Stimulated activated CD4-positive, alpha-beta T cell treated with anti-CD3 and anti-CD28 coated beads, Interleukin-1b, Interleukin-23, amount 100 ng/mL, for 1 hour (primary cell): ENCODE measurements at places on chromosomes 2 and 18.

- DNase-seq, result no peak
Observed at GRCh38 chr18:41829647-41830516, 125.2 kb upstream of the PIK3C3 start.

- DNase-seq, result no peak
Observed at GRCh38 chr2:235230821-235231601, 262.8 kb upstream of the AGAP1 start.

- DNase-seq, result no peak
Observed at GRCh38 chr2:118255301-118255700, 167.0 kb downstream of the INSIG2 start.

DNA sequence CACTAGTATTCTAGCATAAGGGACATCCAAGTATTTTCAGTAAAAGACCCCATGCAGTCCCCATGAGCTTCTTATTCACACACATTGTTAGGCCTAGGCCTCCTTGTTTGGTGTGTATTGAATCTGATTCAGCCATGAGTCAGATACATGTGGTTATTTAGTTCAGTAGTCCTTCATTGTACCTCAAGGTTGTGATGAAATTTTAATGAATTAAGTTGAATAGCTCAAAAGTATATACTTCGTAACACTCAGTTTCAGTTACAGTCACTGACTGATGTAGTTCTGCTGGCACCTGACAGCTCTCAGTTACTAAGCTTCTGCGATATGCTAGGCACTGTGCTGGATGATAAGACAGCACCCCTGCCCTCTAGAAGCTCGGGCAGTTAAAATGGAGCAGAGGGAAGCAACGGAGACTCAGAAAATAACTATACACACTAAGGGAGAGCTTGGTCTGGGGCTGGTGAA, 86.4 kb downstream of the XRCC5 start:
- DNase-seq, result no peak

DNA sequence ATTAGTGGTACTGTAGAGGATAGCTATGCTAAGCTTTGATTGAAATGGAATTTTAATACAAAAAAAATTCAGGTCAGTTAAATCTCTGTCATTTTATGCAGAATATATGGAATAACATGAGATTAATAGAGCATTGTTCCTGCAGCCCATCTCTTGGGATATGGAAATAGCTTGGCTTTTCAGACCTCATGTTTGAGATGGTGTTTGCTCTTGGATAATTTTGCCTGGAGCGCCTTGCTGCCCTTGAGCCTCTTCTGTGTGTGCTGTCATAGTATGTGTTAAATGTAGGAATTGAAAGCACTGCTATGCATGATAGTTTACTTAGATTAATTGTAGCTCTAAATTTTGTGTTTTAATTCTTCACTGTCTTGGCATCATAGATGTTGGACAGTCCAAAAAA, 27.7 kb downstream of the GALNT1 start:
- DNase-seq, result no peak

- no peak for DNase-seq
Observed at GRCh38 chr2:101696272-101697123, 1.0 kb upstream of the MAP4K4 start.

GRCh38 chr2:74619651-74620297, 28.4 kb downstream of the M1AP start:
- no peak for DNase-seq

- DNase-seq, result no peak
Observed at GRCh38 chr2:16633621-16634430, 31.8 kb downstream of the CYRIA start.

- DNase-seq, result no peak
Observed at GRCh38 chr2:169828141-169828811, 1.0 kb downstream of the UBR3 start.

DNA sequence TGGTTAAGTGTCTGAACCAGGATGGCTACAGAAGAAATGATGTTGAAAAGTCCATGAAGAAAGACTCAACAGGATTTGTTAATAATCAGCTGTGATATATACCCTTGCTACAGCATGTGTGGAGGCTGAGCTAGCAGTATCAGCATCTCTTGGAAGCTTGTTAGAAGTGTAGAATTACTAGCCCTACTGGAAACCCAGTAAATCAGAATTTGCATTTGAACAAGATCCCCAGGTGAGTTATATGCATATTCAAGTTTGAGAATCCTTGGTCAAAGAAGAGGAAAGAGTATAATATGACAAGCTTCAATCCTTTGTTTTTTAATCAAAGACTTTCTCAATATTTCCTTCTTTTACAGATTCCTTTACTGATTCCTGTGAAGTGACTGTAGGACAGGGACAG, 109.0 kb upstream of the KCNJ3 start:
- no peak for DNase-seq

DNA sequence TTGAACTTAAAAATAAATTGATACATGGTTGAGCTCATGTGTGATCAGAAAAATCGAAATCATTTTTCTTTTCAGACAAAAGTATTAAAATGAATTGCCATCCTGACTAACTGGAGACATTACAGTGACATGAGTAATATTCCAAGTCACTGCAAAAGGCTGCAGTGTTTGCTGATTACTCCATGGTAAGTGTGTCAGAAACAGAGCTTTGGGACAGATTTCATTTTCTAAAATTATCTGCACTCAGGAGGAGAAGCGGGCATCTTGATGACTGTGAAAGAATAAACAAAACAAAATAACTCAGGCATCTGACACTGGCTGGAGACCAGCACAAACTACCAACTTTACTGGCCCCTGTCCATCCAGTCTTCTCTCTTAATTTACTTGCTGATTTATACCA, 312.3 kb upstream of the PIK3C3 start:
- DNase-seq, result no peak
